ENCODE measurements at places on chromosomes 7 and 10. TPM values are rescaled to one million over a fixed set of nuclear protein-coding genes. Genes with fewer than 3 reads are reported as not detected.

DNA sequence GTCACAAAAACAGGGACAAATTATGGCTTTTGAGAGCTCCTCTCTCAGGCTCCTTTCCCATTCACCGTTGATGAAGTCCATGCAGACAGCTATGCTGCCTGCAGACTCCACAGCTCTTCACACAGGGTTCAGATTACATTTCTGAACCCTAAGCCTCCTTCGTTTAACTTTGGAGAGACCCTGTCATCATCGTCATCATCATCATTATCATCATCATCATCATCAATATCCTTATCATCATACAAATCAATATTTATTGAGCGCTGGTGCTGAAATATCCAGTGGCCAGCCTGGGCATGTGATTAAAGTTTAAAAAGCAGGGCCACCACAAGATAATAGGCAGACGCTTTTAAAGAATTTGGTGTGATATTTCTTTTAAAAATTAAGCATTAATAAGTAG lies 66.6 kb downstream of the FRMPD2 start:
- no peak for DNase-seq

DNA sequence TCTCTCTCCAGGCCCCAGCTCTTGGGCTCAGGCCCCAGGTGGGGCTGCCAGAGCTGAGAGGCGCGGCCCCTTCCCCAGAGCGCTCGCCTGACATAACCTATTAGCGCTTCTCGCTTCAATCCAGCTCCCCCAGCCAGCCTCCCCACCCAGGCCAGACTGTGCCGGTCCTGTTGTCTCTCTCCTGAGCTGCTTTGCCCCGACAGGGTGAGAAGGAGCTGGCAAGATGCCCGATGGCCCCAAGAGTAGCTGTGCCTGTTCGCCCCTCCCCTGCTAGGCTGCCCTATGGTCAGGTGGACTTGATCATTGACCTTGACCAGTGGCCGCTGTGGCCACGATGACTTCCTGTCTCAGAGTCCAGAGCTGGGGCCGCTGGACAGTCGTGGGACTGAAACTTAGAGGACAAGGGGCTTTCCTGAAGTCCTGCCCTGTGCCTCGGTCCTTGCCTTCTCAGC lies 9.1 kb downstream of the TMEM270 start:
- DNase-seq, result peak; percentile 36

DNA sequence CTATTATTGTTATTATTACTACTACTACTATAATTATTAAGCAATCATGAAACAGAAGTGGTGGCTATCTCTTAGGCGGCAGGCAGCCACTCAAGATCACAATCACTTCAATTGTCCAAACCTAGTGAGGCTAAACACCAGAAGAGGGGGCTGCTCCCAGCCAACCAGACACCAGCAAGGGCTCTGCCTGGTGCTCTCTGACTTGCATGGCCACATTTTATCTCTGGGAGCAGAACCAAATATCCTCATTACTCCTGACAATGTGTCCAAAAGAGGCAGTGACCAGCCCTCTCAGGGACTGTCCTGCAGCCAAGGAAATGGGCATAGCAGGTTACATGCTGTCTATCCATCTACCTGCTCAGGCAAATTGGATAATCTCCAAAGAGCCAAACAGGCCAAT lies 187.4 kb upstream of the PDE1C start:
- DNase-seq, result no peak

GRCh38 chr10:119413093-119413453 lies 129.4 kb downstream of the RGS10 start:
- DNase-seq, result no peak

GRCh38 chr7:85516675-85517074 lies 329.8 kb upstream of the SEMA3D start:
- no peak for DNase-seq

DNA sequence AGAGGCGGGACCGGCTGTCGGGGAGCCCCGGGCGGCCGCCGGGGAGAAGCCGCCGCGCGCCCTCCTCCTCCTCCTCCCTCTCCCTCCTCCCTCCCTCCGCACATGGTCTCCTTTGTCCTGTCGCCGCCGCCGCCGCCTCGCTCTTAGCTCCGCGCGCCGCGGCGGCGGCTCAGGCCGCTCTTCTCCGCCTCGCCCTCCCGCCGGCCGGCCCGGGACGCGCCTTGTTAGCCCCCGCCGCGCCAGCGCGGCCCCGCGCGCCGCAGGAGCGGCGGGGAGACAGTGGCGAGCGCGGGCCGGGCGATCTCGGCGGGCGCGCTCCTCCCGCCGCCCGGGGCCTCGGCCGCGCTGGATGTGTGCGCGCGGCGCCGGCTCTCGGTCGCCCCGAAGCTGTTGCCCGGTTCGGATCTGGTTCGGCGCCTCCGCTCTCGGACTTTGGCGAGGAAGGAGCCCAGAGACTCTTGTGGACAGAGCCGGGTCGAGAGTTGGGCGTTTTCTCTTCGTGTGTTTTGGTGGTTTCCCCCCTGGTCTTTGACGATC lies 437.4 kb upstream of the GALNT17 start:
- DNase-seq, result peak; percentile 40

Gene C10orf53
- not detected for total RNA-seq

GRCh38 chr10:71752391-71753090 lies 20.8 kb downstream of the VSIR start:
- no peak for DNase-seq

- DNase-seq, result no peak
Observed at GRCh38 chr10:10870523-10871241, 147.0 kb upstream of the CELF2 start.

- no peak for DNase-seq
Observed at GRCh38 chr10:5524641-5525560, at the start of gene CALML3. CALML3 (plus strand) TSS chr10:5524961; CDS start chr10:5525086, 125 bp downstream.

DNA sequence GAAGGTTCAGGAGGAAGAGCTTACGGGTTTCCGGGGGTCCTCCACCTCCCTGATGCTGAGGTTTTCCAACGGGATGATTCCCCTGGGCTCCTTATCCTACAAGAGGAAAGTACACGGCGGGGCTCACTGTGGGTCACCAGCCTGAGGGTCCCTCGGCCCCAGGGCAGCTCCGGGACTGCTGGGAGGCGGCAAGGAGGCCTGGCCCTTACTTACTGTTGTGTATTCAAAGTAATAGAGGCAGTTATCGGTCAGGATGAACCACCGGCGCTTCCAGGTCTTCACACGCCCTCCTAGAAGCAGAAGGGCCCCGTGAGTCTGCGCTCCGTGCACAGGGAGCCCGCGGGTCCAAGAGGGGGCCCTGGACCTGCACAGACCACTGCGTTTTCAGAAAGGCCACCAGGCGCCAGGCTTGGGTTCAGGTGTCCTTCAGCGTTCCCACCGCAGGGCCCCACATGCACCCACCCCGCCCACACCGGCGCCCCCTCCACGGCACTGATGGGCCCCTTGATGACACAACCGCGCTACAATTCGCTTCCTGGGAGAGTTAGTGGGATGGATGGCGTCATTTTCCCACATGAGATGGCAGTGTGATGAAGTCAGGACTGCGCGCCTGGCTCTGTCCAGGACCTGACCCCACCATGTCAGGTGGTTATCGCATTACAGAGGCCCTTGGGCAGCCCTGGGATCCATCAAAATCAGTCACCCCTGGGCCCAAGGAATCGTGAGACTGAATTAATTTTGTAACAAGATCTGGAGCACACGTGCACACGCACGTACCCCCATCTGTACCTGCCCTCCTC lies 106.7 kb downstream of the CYTH3 start:
- DNase-seq, result no peak

DNA sequence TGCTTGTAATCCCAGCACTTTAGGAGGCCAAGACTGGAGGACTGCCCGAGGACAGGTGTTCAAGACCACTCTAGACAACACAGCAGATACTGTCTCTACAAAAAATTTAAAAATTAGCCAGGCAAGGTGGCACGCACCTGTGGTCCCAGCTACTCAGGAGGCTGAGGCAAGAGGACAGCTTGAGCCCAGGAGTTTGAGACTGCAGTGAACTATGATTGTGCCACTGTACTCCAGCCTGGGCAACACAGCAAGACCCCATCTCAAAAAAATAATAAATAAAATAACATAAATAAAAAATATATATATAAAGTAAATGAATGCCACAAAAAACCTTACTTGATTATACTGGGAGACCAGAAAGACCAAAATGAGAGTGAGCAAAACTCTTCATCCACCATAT lies 20.8 kb upstream of the PBLD start:
- DNase-seq, result no peak

Gene CLDN15
- total RNA-seq, result 6.5 TPM

- no peak for DNase-seq
Observed at GRCh38 chr7:47049234-47049774, 532.6 kb downstream of the TNS3 start.

Gene SLC26A3
- 0.44 TPM for total RNA-seq

DNA sequence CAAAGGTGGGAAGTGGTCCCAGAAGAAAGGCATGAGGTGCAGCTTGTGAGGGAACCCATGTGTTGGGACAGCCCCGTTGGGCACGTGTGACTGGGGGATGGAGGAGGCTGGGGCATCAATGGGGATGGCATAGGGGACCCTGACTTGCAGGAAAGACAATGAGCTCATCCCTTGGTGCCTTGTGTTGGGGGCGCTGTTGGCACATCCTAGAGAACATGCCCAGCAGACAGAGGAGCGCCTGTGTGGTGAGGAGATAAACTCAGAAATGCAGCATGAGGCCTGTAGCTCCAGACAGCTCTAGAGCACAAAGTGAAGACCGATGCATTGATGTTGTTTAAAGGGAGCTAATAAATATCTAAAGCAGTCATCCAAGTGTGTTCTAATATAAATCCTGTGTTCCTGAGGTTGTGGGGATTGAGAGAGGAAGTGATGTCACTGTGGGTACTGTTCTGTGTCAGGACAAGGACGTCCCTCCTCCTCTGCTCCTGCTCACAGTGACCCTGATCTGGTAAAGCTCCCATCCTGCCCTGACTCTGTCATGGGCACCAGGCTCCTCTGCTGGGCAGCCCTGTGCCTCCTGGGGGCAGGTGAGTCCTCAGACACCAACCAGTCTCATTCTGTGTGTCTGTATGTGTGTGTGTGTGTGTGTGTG lies 126.1 kb upstream of the PRSS58 start:
- DNase-seq, result no peak

Gene GNAI1
- total RNA-seq, result 26.7 TPM

DNA sequence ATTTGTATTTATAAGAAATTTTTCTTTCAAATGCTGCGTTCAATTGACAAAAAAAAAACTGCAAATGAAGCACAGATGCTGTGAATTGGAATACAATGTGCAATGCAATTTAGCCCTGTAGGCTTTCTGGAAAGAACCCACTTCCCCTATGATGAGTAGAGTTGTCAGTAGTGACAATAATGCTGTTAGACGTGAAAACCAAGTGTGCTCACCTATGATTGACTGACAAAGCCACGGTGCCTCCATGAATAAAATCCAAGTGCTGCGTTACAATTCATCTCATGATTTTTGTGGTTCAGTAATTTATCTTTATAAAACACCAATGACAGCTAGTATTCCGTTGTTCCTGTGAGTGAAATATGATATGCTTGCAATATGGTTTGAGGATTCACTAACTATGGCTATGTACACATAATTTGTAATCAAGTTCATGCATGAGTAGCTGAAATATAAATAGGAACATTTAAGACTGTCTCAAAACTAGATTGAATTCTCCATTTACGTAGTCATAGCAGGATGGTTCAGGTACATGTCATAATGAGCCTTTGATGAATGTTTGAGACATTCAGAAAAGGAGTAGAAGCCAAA lies 1160.3 kb downstream of the CNTNAP2 start:
- DNase-seq, result no peak

- no peak for DNase-seq
Observed at GRCh38 chr7:16070806-16071205, 350.5 kb downstream of the CRPPA start.

- no peak for DNase-seq
Observed at GRCh38 chr10:7511612-7512011, 100.8 kb upstream of the SFMBT2 start.

DNA sequence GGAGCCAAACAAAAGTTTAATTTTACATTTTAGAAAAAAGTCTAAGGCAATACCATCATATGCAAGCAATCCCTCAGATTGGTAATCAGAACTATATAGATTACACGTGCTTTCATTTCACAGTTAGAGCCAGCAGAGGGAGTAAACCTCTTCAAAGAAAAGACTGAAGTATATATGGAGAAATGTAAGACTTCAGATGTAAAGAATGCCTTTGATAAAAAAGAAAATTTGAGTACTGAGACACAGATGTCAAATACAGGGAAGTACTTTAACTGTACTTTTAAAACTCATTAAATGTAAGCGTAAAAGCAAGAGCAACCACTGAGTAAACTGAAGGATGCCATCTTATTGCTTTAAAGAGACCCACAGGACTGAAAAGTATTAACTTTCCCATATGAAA lies 101.4 kb upstream of the FAM133B start:
- no peak for DNase-seq

Gene HOXA7
- total RNA-seq, result not detected

DNA sequence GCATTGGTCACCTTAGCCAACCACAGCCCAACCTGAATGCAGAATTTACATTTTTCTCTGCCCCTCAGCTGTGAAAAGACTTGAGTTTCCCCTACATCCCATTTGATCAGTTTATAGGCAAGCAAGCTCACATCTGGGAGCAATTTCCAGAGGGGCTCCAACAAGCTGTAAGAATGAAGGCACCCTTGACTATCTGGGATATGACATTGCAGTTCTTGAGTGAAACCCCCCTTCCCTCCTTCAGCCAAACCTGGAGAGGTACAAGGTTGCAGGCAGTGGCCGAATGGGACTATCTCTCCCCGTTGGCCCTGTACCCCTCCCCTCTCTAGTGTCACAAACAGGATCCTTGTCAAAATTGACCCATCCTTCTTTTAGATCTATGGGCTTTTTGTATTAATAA lies 30.5 kb downstream of the POLL start:
- no peak for DNase-seq

DNA sequence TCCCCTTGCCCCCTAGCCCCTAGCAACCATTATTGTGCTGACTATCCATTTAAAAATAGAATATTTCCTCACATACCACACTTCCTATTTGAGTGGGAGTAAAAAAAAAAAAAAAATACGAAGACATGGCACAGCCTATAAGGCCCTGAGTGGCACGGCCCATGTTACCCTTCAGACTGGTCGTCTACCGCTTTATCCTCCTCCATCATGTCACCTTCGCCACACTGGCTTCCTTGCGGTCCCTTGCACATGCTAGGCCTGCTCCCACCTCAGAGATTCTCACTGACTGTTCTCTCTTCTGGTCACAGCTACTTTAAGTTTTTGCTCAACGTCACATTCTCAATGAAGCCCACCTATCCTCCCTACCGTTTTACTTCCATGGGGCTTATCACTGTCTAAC lies 130.3 kb downstream of the ATE1 start:
- no peak for DNase-seq

DNA sequence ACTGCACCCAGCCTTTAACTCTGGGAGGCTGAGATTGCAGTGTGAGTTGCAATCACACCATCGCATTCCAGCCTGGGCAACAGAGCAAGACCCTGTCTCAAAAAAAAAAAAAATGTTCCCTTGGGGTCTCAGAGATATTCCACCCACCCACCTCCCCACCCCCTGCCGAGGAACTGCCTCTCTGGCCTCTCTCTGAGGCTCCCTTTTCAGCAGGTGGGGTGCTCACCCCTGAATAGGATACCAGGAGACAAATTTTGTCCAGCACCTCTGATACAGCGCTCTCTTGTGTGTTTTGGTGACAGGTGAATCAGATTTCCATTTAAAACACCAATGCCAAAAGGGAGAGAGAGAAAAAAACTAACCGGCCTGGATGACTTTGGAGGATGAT lies 92.6 kb upstream of the KIF5B start:
- DNase-seq, result no peak

Measured in WTC11 (cell line).